Femur (tissue), 1 donor: ENCODE measurements at places on chromosomes 11 and 22.

- DNase-seq: no peak
Measured at GRCh38 chr11:112847568-112847967, 113.7 kb upstream of the NCAM1 start.

- DNase-seq: no peak
Measured at GRCh38 chr11:35050541-35050995, 88.4 kb upstream of the CD44 start.

DNA sequence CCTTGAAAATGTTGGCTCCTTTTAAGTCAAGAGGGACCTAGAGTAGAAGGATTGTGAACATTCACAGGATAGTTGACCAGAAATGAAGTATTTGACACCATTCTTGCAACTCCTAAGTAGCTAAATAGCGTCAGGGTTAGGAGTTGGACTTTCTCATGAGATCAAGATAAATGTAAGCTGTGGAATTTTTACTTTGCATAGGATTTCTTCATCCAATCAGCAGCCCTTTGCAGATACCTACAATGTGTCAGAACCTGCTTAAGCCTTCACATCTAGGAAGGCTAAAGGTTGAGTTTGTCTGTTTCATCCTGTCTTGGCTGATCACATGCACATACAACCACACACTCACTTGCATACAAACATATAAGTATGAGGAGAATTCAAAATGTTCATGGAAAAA is 32.3 kb downstream of the CD44 start:
- no peak for DNase-seq

DNA sequence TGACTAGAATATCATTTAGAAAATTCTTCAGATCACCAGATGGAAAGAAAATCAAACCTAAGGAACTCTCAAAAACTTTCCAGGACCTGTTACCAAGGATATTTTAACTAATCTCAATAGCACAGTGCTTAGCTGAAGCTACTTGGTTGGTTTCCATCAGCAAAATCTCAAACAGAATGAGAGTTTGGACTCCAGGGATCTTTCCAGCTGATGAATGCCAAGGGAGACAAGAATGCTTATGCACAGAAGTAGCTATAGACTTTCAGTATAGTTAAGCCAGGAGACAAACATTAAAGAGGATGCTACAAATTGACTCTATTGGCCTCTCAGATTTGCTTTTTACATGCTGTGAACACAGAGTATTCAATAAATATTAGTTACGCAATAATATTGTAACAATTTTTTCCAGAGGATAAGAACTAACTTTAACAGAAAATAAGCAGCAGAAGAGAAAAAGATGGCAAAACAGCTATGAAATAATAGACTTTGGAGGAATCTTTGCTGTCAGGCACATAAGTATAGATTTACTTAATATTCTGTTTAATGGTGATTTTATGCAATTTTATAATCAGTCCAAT is 331.4 kb downstream of the DLG2 start:
- no peak for DNase-seq

DNA sequence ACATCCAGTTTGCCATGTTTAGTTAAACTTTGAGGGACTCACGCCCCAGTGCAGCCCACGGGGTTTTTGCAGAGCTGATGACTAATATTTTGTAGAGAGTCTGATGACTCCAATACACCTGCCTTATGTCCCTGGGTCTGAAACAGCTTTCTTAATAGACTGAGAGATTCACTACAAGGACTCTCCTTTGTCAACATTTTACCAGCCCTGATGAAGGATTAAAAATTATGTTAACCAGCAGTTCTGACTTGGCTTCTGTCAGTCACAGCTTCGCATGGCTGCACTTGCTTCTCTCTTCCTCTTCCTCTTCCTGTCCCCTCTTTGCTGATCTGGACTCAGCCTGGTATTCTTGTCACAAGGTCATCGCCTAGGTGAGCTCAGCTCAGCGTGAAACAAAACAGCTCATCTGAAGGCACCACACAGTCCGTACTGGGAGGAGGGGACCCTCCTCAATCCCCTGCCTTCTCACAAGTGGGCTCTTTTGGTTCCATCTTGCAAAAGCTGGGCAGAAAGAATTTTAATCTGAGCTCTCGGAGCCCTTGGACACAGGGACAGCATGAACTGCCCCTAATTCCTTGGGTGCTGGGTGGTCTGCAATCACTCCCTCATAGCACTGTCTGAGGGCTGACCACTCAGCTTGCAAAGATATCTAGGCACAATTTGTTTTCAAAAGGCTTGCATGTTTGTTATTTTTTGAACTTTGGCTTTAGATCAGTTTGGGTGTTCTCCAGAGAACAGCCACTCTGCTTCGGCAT is 38.1 kb upstream of the POU2AF1 start:
- no peak for DNase-seq

- DNase-seq: no peak
Measured at GRCh38 chr11:83572581-83573496, 286.7 kb upstream of the CCDC90B start.

GRCh38 chr11:32953700-32954099 is 61.1 kb downstream of the QSER1 start:
- no peak for DNase-seq

GRCh38 chr11:60699284-60699691 is at the start of gene MS4A8:
MS4A8 (plus strand) TSS chr11:60699612; CDS start chr11:60700861, 1,249 bp downstream.
- no peak for DNase-seq

- no peak for DNase-seq
Measured at GRCh38 chr11:113178381-113179070, 135.9 kb upstream of the TTC12 start.
